ENCODE measurements at places on chromosomes 5 and 9.

- peak; percentile 91 for DNase-seq
Measured at GRCh38 chr9:95649801-95650213, 133.0 kb upstream of the PTCH1 start.

DNA sequence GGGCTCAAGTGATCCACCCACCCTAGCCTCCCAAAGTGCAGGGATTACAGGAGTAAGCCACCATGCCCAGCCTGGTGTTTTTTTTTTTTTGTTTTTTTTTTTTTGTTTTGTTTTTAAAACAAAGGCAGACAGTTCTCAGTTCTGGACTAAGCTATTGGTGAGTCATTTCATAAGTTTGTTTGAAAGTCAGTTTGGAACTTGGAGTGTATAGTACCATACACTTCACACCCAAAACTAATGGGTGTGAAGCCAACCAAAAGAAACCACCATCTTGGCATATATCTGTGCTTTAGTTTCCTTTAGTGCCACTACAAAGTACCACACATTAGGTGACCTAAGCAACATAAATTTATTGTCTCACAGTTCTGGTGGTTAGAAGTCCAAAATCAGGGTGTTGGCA lies 13.4 kb downstream of the MAST4 start:
- DNase-seq = no peak

- no peak for DNase-seq
Measured at GRCh38 chr5:24831989-24832388, 187.2 kb upstream of the CDH10 start.

- DNase-seq = peak; percentile 72
Measured at GRCh38 chr5:93620487-93621326, 37.7 kb downstream of the NR2F1 start.

DNA sequence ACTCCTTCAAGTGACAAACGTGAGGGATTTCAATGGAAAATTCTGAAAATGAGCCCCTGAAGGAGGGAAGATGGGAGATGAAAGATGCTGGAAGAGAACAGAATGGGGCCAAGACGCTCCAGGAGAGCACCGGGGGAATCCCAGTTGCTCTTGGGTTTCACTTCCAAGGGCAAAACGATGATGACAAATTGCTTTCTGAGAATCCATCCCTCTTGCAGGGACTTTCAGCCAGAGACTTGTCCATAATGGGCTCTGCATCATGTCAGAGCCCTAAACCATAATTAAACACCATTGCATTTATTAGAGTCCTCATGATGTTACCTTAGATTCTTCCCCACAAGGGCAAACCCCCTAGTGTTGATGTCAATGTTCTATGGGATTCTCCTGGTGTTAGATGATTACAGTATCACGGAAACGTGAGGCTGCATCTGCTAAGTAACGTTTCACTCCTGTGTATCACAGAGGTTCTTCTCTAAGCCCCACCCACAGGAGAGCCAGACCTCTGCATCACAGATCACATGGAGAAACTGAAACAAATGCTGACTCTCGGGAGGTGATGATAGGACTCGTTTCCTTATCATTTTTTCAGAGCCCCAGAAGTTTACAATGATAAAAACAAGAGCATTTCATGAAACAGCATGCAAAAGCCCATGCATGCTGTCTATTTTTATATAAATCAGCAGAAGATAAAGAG lies 114.4 kb downstream of the TENT4A start:
- DNase-seq = no peak

DNA sequence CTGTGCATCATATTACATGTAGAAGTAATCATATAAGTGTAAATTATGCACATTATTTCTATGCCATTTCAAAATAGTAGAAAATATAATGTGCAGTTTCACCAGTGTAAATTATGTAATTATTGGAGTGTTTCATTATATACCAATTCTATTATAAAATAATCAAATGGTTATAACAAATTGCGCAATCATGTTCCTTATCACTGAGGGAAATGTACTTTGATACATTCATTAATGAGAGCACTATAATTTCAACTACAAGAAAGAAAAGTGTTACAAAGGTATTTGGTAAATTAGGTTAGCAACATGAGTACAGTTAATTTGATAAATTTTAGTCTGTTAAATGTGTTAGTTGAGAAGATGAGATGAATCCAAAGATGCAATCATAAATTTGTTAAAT lies 421.5 kb upstream of the CDH10 start:
- no peak for DNase-seq

- no peak for DNase-seq
Measured at GRCh38 chr5:120454094-120454798, 9.9 kb upstream of the PRR16 start.

DNA sequence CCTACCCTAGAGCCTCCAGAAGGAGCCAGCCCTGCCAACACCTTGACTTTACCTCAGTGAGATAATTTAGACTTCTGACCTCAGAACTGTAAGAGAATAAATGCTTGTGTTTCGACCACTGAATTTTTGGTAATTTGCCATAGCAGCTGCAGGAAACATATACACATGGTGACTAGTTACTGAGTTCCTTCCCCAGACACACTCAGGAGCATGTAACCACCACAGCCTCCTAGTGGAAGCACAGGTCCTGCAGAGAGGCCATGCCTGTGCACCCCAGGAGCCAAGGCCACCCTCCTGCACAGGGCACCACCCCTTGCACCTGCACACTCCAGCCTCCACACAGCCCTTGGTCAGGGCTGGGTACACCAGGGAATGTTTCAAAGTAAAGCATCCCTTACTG lies 7.6 kb upstream of the CAMSAP1 start:
- DNase-seq = no peak

DNA sequence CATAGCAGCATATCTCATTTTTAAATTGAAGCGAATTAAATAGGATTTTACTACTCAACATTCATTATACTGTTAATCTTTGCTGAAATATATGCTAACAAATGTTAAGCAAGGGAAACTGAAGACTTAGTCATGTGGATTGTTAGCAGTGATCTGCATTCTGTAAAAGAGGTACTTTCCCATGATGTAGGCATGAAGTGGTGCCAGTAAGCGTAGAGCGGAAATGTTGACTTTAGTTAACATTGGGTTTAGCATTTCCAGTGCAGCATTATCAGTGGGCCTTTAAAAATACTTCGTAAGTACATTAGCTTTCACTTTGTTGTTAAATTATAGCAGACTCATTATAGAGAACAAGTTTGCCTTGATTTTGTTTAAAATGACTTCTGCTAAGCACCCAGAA lies 130.3 kb downstream of the CDC42SE2 start:
- no peak for DNase-seq

DNA sequence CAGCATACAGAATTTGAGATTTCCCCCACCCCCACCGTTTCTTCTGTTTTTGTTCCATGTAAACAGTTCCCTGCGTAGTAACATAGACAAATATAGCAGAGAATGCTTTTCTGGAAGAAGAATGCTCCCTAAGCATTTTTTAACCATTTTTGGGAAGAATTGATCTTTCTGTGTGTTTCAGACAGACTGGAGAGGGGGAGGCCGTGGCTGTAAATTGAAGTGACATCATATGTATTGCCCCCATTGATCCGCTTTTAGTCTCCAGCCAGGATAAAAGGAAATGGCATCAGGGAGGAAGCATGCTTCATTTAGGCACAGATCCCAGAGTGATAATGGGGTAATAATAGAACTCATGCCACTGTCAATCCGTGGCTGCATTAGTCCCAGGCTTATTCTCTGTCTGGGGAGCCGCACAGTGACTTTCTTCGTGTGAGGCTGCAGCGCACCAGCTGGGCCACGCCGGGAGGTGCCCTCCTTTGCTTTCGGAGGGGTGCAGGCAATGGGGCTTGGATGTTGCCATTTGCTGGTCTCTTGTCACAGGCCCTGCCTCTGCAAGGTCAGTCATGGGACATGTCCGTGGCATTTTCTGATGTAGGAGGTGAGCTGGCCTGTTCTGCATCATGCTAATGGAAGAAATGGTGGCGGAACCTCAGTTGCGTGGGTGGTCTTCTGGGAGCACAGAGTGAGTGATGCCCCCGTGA lies 261.5 kb downstream of the FANCC start:
- no peak for DNase-seq

GRCh38 chr5:73812962-73813588 lies 187.1 kb downstream of the ARHGEF28 start:
- no peak for DNase-seq

DNA sequence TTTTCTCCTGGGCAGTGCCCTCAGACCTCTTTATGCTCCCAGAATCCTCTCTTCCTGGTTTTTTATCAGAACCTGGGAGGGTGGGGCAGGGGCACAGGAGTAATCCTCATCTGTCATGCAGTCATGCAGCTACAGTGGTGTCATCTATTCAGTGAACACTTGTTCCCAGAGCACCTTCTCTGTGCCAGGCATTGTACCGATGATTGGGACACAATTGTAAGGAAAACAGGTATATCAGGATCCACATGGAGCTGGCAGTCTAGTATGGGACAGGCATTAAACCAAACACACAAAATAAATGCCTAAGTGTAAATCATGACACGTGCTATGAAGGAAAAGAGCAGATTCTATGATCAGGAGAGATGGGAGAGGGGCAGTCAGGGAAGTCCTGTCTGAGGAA lies 21.5 kb upstream of the IDNK start:
- DNase-seq = no peak

GRCh38 chr5:73709536-73710129 lies 83.6 kb downstream of the ARHGEF28 start:
- no peak for DNase-seq

- DNase-seq = no peak
Measured at GRCh38 chr9:124352616-124353015, 62.6 kb downstream of the PSMB7 start.

DNA sequence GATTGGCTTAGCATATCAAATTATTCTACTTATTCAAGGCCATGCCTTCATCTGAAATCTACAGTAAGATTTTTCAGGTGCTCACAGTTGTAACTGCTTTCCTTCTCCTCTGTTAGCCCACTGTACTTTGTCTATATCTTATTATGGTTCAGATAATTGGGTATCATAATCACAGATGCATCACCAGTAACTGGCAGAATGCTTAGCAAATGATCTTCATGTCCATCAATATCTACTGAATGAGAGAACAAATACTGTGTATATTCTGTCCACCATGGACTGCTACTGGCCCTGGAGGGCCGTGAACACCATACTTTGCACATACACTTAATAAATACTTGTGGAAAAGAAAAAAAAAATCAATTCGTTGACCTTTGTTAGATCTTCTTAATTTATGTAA lies 96.2 kb downstream of the MEF2C start:
- no peak for DNase-seq

- DNase-seq = no peak
Measured at GRCh38 chr9:126783949-126784348, 20.9 kb upstream of the ZBTB43 start.

DNA sequence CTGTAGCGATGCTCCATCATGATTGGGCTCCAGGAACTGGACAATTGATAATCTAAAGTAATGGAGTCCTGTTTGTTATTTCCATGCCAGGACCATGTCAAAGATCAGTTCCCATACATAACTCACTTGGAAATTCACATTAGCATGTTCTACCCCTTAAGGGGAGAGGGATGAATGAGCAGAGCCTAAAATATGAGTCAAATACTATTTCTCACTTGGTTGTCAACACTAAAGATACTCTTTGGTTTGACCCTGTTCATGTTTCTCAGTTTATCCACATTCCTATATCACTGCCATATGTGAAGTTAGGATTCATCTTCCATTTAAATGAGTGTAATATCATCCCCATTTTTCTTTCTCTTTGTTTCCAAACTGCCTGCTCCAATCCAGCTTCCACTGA lies 321.6 kb upstream of the PAPPA start:
- no peak for DNase-seq

DNA sequence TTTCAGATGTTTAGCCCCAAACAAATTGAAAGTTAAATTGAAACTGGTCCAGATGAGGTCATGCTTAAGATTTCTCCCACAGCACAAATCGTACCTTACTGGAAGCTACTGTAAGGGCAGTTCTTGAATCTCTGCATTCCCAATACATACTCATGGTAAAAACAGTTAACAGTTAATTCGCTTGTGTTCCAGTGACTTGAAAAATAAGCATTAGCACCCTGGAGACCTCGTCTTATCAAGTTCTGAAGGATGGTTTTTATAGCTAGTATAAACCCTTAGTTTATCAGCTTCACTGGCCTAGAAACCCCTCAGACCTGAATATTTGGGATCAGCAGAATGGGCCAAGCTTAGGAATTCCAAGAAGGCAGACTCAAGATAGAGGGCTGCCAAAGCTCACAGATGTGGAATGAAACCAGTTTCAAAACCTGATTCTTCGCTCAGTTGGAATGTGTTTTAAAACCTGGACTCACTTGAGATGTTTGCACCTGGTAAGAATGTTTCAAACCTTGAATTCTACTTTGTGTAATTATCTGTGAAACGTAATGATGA lies 103.6 kb downstream of the C9orf152 start:
- no peak for DNase-seq

- DNase-seq = no peak
Measured at GRCh38 chr9:77019926-77020412, 514 bp downstream of the FOXB2 start.

- no peak for DNase-seq
Measured at GRCh38 chr5:151935135-151935695, 10.6 kb upstream of the GLRA1 start.

- DNase-seq = no peak
Measured at GRCh38 chr5:5726401-5726800, 303.9 kb downstream of the ICE1 start.

GRCh38 chr5:38541174-38541725 lies 15.2 kb downstream of the LIFR start:
- DNase-seq = no peak

DNA sequence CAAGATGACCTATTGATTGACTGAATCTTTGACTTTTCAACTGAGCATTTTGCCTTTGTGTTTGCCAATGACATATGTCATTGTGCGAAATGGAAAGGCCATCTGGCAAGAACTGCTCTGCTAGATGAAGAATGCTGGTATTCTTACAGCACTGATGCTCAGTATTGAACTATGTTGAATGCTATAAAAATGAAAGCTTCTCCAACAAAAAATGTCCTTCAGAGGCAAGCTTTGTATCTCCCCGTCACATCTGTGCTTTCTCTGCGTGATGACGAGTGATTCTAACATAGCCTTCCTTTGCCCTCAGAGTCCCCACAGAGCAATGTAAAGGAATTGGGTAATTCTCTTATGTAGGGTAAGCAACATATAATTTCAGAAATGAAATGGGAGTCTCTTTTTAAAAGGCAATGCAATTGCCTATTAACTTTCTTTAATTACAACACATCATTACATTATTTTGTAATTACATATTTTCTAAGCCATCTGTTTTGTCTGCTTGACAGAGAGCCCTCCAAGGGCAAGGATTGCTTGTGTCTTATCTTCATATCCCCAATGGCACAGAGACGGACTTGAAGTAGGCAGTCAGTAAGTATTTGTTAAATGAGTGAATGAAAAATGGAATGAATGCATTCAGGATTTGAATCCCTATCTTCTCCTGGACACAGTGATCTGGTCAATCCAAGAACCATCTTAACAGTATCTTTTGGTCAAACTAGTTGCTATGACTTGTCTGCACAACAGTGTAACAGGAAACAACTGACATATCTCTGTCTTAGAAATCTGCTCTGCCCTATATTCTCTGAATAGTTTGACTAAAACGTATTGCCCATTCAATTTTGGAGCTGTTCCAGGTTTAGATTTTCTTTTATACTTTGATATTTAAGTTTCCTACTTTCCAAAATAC lies 46.1 kb downstream of the ENC1 start:
- DNase-seq = no peak

- DNase-seq = no peak
Measured at GRCh38 chr5:160001457-160001856, 7.5 kb upstream of the TTC1 start.
